ENCODE measurements at places on chromosomes 1 and 21. TPM values are rescaled to one million over a fixed set of nuclear protein-coding genes. Genes with fewer than 3 reads are reported as not detected.

The TAF1A gene
- 33.2 TPM for total RNA-seq

The GPR25 gene
- total RNA-seq, result not detected

The CFHR1 gene
- 0.31 TPM for total RNA-seq

The OR2T33 gene
- total RNA-seq, result not detected

The OR2T2 gene
- not detected for total RNA-seq

The SLC30A1 gene
- 17.5 TPM for total RNA-seq

The CD101 gene
- 4.4 TPM for total RNA-seq

The GJC2 gene
- 1.3 TPM for total RNA-seq

The GPR137B gene
- total RNA-seq, result 57.9 TPM

The RAB7B gene
- 0.31 TPM for total RNA-seq

The LAPTM5 gene
- total RNA-seq, result 4.1 TPM

The ALG14 gene
- total RNA-seq, result 4.7 TPM

The LCE2A gene
- not detected for total RNA-seq

The SUSD4 gene
- total RNA-seq, result 21.0 TPM

The CHRM3 gene
- 71.1 TPM for total RNA-seq

The SLC45A1 gene
- 10.0 TPM for total RNA-seq

The ADGRL4 gene
- total RNA-seq, result 3.1 TPM

The C8B gene
- not detected for total RNA-seq

The ILDR2 gene
- 30.4 TPM for total RNA-seq

The LMOD1 gene
- 0.31 TPM for total RNA-seq

The ETV3L gene
- total RNA-seq, result not detected

The HAO2 gene
- total RNA-seq, result not detected

The RGS1 gene
- total RNA-seq, result 9.1 TPM

The ITGB2 gene
- total RNA-seq, result 8.5 TPM

The AGO3 gene
- 61.7 TPM for total RNA-seq

The C1orf226 gene
- total RNA-seq, result 7.5 TPM

The ADAMTSL4 gene
- 0.31 TPM for total RNA-seq

The TACSTD2 gene
- not detected for total RNA-seq

The TSACC gene
- total RNA-seq, result not detected

The OR10R2 gene
- total RNA-seq, result not detected

The GRIK3 gene
- 58.5 TPM for total RNA-seq

The SFN gene
- 0.63 TPM for total RNA-seq

The DYNLT5 gene
- total RNA-seq, result 2.8 TPM

The TBX15 gene
- 0.31 TPM for total RNA-seq

The THEM5 gene
- not detected for total RNA-seq

The NPR1 gene
- total RNA-seq, result under 0.01 TPM

The DVL1 gene
- 80.1 TPM for total RNA-seq

The CELA2A gene
- not detected for total RNA-seq

The CDC20 gene
- total RNA-seq, result 6.9 TPM

The LENEP gene
- 2.5 TPM for total RNA-seq

The F13B gene
- not detected for total RNA-seq

The IQCC gene
- total RNA-seq, result 4.1 TPM

The FALEC gene
- total RNA-seq, result 1.9 TPM

The MEF2D gene
- total RNA-seq, result 10.0 TPM

Data from parietal lobe (tissue), 2 donors.